ENCODE measurements at places on chromosomes 13 and 19.

DNA sequence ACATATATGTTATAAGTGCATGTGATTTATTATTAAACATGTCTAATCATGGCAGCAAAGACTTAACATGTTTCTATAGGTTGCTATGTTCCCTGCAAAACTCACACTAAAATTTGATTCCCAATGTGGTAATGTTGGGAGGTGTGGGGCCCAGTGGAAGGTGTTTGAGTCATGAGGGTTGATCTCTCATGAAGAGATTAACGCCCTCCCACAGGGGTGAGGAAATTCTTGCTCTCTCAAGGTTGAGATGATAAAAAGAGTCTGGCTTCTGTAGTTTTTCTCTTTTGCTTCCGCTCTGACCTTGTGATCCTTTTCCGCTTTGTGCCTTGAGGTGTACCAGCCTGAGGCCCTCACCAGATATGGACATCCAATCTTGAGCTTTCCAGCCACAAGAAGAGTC, 737.5 kb upstream of the SLITRK5 start:
- DNase-seq, result no peak

- no peak for DNase-seq
Measured at GRCh38 chr13:36870050-36870692, 49.9 kb downstream of the SMAD9 start.

GRCh38 chr19:4014541-4015491, 7.3 kb downstream of the PIAS4 start:
- peak; percentile 58 for DNase-seq

GRCh38 chr13:91701975-91702374, 303.6 kb downstream of the GPC5 start:
- DNase-seq, result no peak

DNA sequence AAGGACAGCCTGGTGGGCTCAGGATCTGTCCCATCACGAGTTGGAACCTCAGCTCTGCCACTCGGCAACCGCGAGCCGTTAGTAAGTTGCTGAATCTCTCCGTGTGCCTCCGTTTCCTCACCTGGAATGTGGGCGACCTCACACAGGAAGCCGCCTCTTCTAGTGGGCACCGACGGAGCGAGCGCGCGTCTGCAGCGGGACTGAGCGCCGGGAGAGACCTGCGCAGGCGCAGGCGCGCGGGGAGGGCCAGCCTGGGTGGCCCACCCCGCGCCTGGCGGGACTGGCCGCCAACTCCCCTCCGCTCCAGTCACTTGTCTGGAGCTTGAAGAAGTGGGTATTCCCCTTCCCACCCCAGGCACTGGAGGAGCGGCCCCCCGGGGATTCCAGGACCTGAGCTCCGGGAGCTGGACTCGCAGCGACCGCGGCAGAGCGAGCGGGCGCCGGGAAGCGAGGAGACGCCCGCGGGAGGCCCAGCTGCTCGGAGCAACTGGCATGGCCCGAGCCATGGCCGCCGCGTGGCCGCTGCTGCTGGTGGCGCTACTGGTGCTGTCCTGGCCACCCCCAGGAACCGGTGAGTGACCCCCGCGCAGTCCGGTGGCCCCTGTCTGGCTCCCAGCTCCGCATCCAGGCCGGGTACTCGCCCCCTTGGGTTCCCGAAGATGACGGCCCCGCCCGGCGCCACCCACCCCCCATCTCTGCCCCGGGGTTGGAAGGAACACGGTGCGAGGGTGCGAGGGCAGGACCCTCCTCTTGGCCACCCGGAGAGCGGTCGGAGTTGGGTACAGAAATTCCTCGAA, at the start of gene PVR:
Gene PVR, plus strand, starts transcription at position 306 of the 797 bp plus-strand sequence. Its CDS starts 187 bp downstream, at position 493.
- DNase-seq, result no peak

DNA sequence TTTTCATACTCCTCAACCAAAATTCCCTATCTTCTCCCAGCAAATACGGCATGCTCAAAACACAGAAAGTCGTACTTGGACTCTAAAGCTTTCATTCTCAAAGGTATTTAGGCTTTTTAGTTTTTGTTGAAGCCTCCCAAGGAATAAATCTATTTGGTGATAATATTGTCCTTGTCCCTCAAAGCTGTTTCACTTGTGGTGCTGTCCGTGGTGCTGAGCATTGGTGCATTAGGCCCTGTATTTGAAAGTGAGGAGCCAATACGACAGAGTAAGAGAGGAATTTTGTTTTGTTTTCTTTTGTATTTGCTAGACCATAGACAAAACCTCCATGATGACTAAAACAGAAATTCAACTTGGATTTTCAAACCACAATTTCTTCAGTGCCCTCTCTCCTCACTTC, 3.2 kb upstream of the LGALS13 start:
- DNase-seq, result no peak

DNA sequence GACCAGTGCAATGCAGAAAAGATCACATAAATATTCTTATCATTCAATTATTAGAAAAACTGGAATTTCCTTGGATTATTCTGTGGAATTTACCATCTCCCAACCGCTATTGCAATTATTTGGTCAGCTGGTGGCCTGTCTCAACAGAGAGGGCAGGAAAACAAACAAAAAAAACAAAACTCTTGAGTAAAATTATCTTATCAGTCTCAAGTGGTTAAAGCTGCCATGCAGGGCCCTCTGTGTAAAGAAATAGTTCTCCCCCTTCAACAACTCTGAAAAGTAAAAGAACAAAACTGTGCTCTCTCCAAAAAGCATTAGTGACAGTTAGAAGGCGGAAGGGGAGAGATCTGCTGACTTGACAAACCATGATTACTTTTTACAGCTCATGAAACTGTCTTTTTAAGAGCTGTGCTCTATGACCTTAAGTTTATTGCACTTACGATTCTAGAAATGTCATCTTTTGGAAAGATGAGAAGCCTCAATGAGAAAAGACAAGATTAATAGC, 152.3 kb downstream of the DLEU7 start:
- DNase-seq, result no peak

DNA sequence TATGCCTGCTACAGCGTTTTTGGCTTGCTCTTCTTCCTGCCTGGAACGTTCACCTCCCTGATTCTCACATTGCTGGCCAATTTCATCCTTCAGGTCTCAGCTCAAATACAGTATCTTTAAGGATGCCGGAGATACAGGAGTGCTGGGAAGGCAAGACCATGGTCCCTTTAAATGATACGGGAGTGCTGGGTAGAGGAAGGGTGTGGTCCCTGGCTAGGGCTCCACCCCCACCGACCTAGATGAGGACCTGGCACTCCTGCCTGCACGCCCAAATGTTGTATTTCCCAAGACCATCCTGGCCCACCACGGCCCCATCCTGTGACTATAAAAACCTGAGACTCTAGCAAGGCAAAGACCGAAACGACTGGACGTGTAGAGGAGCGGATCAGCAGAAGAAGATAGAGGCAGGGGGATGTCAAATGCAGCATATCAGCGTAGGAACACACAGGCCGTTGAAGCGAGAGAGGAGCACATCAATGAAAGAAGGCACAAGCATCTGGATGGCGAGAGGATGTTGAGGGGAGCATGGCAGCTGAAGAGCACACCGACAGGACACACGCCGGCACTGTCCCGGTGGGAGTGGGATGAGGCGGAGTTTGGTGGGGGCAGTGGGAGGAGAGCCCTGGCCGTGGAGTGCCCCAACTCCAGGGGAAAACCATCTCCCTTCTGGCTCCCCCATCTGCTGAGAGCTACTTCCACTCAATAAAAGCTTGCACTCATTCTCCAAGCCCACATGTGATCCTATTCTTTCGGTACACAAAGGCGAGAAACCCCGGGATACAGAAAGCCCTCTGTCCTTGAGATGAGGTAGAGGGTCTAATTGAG, 74.0 kb downstream of the PCDH9 start:
- no peak for DNase-seq

DNA sequence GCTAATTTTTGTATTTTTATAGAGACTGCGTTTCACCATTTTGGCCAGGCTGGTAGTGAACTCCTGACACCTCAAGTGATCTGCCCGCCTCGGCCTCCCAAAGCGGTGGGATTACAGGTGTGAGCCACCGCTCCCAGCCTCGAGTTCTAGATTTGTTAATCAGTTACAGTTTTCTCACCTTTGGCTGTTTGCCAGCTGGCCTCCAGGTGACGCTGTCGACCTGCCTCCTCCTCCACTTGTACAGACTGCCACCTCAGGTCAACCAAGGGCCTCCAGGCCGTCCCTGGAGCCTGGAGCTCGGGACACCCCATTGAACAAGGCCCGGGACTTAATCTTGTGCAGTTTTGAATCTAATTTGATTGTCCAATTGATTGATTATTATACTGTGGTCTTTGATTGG, 45.5 kb downstream of the IER2 start:
- no peak for DNase-seq

DNA sequence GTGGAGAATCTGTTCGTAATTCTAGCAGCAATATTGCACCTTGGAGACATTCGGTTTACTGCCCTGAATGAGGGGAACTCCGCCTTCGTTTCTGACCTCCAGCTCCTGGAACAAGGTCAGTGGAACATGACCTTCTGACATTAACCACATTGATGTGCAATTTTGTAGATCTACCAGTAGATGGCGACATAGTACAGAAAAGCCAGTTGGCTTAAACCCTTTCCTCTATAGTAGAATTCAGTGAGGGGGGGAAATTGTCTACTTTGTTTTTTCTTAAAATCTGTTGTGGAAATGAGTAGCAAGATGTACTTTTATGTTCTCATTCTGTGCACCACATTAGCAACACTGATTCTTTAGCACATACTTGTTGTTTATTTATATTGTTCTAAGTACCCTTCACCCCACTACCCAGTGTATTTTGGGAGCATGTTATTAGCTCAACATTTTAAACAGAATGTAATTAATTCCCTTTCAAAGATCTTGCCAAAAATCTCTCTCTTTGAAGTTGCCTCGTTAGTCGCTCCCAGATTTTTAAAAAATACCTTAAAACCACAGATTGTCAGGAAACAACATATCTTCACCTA, 332.2 kb downstream of the MYO16 start:
- DNase-seq, result no peak
